Kidney glomerular epithelial cell (primary cell): ENCODE measurements at places on chromosomes 16 and 17.

GRCh38 chr17:64165347-64165746 is 35.4 kb upstream of the ERN1 start:
- no peak for DNase-seq

GRCh38 chr16:57025941-57026777 is 36.8 kb downstream of the NLRC5 start:
- no peak for DNase-seq

DNA sequence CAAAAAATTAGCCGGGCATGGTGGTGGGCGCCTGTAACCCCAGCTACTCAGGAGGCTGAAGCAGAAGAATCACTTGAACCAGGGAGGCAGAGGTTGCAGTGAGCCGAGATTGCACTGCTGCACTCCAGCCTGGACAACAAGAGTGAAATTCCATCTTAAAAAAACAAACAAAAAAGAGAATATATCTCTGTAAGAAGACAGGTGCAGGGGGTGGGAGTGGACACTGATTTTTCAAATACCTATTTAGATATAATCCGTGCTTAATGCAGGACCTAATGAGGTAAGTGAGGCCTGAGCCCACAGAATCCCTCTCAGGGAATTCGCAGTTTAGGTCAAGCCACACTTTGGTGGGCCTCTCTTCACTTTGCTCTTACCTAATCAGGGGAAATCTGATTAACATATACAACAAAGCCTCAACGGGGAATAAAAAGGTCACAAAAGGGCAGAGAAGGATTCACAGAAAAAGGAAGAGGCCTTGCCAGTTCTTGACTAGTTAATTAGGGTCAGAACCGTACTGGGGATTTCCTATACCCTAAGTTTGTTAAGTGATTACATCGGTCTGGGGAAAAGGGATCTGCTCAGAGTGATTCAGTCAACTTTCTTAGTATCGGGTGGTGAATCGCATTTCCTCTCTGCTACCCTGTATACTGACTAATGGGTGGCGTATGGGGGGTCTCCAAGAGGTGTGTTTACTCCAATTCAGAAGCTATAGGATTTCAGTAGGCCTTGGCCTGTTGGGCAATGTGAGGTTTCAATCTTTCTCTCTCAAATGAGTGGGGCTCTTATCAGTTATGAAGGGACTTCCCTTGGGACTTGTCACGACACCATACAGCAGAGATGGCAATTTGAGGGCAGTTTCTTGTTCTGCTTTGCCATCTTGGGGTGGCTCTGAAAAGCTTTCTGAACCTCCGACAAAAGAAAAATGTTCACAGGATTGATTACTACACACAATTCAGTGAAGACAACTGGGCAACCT is 1.9 kb upstream of the NFAT5 start:
- DNase-seq: peak; percentile 12

DNA sequence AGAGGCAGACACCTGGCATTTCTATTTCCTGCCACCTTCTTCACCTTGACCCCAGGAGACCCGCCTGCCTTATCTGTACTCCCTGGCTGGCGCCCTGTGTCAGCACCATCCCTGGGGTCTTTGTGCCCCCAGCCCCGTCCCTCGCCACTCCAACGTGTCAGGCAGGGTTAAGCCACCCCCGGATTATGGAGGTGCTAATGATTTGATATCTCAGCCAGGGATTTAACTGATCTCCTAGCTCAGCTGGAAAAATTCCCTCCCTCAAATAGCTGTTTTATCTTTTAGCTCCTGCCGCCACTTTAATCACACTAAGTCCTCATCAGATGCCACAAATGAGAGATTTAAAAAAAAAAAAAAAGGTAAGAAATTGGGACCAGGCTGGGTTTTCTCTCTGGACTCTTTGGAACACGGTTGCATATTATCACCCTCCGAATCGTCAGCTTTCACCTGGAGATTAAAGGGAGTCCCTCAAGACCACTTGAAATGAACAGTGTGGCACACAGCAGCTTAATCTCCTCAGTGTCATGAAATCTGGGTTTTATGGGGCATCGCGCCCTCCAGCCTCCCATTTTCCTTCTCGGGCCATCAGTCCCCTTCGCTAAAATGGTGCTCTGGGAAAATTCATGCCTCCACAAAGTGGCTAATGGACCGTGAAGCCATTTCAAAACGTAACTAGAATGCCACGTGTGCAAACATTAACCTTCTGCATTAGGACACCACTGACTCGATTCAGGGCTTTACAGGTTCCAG is 26.2 kb upstream of the WFDC1 start:
- DNase-seq: no peak

GRCh38 chr16:10312784-10313724 is 72.8 kb upstream of the ATF7IP2 start:
- DNase-seq: peak; percentile 67

- no peak for DNase-seq
Measured at GRCh38 chr16:2195322-2196161, 863 bp downstream of the CASKIN1 start.

GRCh38 chr16:9095656-9096397 is 4.4 kb downstream of the HAPSTR1 start:
- DNase-seq: no peak

GRCh38 chr17:77222356-77222755 is 81.6 kb downstream of the SEC14L1 start:
- DNase-seq: no peak

DNA sequence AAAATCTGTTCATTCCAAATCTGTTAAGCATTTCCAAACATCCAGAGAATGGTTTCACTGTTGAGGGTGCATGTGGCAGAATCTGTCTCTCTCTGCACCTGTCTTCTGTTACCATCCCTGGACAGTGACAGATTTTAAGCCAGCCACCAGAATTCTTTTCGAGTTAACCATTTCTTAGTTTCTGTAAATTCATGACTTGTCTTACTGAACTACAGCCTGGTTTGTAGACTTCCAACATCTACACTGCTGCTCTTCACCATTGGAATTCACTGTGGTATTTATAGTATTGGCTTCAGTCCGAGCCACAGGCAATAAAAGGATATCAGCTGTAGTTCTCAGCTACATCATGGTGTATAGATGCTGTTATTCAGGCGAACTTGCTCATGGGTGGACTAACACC is 47.6 kb downstream of the GOSR1 start:
- no peak for DNase-seq

DNA sequence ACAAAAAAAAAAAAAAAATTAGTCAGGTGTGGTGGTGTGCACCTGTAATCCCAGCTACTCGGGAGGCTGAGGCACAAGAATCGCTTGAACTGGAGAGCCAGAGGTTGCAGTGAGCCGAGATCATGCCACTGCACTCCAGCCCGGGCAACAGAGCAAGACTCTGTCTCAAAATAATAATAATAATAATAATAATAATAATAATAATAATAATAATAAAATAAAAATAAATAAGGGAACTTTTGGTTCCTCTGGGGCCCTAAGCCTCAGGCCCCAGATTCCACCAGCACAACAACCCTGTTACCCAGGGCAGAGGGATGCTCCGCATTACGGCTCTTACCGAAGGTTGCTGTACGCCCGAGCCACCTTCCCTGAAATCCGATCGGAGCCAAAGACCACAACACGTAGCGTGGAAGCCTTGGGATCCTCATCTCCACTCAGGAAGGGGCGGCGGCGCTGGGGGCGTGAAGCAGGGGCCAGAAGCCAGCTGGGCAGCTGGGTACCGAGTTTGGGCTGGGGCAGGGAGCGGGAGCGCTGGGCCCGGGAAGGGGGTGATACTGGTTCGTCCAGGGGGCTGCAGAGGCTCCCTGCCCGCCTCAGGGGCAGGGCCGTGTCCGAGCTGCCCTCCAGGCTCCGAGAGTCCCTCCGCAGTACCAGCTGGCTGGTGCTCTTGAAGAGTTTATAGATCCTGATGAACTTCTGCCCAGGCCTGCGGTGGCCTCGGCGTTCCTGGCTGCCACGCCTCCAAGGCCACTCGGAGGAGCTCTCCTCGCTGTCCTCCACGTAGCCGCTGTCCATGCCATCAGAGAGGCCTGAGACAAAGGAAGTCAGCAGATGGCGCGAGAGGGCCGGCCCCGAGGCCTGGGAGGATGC is 20.6 kb upstream of the PIK3R6 start:
- DNase-seq: no peak

GRCh38 chr17:72362376-72363088 is 241.7 kb downstream of the SOX9 start:
- peak; percentile 89 for DNase-seq

DNA sequence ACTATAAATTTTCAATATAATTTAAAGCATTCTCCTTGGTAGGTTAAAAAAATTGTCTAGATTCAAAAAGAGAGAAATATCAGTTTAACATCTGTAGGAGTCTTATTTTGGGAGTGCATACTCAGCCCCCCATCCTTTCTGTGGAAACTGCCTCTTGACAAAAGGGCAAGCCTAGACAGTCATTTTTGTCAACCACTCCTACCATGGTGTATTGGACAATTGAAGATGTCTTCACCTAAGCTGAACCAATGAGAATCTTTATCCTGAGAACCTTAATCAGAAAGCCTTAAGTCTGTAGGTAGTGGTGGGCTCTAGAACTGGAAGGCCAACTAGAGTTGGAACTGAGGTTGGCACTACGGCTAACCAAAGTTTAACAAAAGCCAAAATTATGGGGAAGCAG is 65.7 kb upstream of the MED13 start:
- no peak for DNase-seq

DNA sequence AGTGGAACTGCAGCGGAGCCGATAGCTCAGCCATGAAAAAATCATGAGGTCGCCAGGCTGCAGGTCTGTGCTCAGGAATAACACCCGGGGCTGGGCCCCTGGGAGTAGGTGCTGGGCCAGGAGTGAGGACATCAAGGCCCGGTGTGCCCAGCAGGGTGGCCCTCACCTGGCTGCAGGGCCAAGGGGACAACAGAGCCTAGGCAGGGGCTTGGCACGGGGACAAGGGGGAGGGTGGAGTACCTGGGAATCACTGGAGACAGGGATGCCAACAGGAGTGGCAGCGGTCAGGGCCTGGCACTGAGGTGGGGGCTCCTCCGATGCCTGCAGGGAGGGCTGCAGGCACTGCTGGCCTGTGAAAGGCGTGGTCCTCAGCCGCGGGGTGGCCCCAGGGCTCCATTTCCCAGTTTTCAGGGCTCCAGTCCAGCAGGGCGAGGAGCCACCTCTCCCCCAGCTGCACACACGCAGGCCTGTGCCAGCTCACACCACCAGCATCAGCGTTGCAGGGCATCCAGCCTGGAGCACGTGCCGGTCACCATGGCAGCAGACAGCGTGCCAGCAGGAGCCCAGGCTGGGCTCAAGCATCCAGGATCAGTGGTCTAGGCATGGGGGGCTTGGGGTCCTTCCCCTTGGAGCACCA is 4.7 kb upstream of the FSCN2 start:
- no peak for DNase-seq

DNA sequence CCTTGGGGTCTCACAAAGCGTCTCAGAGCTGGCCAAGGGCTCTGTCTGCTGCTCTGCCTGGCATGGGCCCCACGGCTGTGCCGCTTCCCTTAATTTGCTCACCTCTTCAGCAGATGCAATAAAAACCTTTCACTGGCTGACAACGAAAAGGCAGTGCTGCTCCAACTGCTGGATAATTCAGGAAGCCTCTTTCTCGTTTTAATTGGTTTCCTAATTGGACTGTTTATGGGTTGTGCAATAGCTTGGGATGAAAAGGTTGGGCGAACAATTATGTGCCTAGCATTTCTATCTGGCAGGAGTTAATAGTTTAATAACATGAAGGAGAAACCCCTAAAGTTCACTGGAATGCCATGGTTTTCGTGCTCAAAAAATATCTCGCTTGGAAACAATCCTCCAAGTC is 234.1 kb upstream of the IRX5 start:
- no peak for DNase-seq

DNA sequence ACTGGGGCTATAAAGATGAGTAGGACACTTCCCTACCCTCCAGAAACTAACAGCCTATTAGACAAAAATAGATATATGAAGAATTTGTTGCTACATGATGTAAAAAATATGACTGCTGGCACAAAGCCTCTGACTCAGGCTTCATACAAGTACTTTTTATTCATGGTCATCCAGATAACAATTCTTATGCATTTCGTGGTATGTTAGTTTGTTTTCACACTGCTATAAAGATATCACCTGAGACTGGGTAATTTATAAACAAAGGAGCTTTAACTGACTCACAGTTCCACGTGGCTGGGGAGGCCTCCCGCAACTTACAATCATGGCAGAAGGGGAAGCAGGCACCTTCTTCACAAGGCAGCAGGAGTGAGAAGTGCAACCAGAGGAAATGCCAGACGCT is 112.5 kb upstream of the HLF start:
- peak; percentile 12 for DNase-seq

DNA sequence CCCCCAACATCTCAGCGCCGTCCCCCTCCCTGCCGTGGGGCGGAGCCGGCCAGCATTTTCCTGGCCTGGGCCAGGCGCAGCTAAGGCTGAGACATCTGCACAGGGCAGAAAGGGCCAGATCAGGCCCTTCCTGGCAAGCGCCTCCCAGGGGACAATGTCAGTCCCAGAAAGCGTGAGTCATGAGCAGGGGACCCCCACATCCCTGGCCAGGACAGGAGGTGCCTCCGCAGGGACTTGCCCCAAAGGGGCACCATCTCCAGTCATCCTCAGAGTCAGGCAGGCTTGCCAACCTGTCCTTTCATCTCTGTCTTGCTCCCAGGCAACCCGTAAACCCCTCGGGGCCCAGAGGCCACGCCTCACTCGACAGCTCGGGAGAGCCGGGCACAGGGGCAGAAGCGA is 43.2 kb downstream of the SOCS1 start:
- no peak for DNase-seq

GRCh38 chr16:86419518-86419917 is 90.8 kb upstream of the FOXF1 start:
- no peak for DNase-seq

GRCh38 chr16:4257646-4258556 is 14.9 kb downstream of the TFAP4 start:
- no peak for DNase-seq

- peak; percentile 49 for DNase-seq
Measured at GRCh38 chr17:5413682-5414081, 5.8 kb downstream of the NUP88 start.

DNA sequence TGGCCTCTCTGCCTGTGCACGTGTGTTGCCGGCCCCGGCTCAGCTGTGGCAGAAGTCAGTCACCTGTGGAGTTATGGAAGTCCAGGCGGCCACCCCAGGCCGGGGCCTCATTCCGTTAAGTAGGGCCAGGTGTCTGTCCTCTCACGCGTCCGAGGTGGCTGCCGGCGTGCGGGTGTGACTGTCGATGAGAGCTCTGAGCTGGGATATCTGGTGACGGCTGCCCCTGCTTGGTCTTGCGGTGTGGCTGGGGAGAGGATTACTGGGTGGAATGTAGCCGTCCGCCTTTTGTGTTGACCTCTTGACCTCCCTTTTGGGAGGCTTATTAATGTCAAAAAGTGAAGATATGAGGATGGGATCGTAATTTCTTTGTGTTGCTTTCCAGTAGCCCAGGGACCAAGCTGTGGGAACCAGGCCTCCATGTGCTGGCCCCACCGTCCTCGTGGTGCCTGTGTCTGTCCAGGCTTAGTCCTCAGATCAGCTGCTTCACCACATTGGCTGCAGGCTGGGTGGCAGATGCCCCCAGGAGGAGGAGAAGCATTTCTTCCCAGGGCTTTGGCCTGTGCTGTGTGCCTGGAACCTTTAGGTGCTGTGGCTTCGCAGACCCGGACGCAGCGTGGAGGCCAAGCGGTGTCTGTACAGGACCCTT is 23.0 kb upstream of the ZNF750 start:
- no peak for DNase-seq

- DNase-seq: no peak
Measured at GRCh38 chr17:14119546-14119945, 50.2 kb downstream of the COX10 start.
